ENCODE measurements at places on chromosomes 11 and 22.

DNA sequence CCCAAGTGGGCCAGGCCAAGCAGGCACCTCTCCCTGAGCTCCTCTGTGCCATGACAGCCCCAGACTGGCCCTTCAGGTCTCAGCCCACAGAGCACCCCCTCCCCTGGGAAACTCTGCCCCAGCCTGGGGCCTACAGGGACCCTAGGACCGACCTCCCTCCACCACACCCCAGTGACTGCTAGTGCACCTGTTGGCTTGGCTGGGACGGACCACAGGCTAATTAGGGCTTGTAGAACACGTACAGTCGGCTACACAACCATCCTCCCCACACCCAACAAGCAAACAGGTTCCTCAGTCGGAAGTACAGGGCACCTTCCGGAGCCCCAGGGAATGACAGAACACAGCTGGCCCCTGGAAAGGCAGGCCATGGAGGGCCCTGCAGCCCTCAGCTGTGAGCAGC lies 4.3 kb downstream of the SBF1 start:
- no peak for DNase-seq

DNA sequence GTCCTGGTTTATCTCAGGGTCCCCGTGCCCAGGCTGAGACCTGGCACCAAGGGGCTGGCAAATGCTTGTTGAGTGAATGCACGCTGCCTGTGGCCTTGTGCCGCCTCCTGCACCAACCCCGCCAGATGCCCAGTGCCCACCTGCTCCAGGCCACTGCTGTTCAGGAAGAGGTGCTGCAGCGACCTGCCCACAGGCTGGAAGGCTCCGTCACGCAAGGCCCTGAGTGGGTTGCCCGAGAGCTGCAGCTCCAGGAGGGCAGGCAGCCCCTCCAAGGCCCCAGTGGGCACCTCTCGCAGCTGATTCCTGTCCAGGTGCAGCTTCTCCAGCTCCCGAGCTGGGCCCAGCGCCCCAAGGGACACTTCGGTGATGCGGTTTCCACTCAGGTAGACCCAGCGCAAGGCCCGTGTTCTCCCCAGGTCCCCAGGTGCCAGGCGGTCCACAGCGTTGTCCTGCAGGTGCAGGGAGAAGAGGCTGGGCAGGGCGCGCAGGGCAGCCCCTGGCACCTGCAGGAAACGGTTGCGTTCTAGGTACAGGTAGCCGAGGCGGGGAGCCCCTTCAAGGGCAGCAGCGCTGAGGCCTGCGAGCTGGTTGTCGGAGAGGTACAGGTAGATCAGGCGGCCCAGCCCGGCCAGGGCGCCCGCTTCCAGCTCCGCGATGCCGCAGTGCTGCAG lies 3.6 kb downstream of the CHADL start:
- no peak for DNase-seq

- DNase-seq = no peak
These were observed 11.7 kb downstream of the MAFF start for GRCh38 chr22:38213319-38213989.

DNA sequence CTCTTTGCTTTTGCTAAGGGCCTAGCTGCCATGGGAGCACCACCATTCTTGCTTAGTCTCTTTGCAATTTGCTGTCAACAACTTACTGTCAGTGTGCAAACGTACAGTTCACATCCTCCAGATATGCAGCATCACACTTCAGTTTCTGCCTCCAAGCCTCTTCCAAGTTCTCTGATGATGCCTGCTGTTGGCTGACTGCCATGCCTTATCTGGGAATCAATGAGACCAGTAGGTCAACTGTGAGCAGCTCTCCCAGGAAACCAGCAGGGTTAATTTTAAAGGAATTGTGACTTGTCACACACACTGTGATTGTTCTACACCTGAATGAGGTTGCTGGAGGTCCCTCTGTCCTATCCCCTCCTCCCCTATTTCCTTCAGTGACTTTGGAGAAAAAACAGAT lies 56.0 kb downstream of the COPB1 start:
- DNase-seq = no peak

- DNase-seq = no peak
These were observed 46.8 kb upstream of the SPATA19 start for GRCh38 chr11:133892126-133892525.

- DNase-seq = no peak
These were observed 1.4 kb downstream of the TRIM34 start for GRCh38 chr11:5626196-5626595.

DNA sequence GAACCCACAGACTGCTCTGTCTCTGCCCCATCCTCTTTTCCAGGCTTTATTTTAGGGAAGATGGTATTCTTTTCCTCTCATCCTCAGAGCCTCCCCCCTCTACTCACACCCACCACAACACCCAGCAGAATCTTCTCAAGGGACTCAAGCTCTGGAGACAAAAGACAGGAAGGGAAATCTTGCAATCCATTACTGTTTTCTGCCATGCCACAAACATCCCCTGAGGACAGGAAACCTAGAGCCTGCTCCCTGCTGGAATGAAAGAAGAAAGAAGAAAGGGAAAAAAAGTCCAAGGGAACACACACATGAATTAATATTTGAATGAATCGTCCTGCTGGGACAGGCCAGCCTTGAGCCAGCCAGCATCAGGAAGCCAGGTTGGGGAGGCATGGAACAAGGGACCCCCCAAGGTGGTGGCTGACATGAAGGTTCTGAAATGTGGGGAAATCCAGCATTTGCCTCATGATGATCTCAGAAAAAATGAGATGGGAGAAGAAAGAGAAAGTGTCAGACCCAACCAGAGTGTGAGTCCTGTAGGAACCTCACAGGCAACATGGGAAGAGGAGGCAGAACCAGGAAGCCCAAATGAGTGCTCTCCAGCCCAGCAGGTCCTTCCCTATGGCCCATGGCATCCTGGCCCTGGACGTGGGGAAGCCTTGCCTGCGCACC lies 34.0 kb downstream of the SLCO2B1 start:
- DNase-seq = no peak

- DNase-seq = no peak
These were observed 213.5 kb downstream of the CTTN start for GRCh38 chr11:70611821-70612220.

- no peak for DNase-seq
These were observed 13.6 kb downstream of the BCR start for GRCh38 chr22:23193882-23194281.

DNA sequence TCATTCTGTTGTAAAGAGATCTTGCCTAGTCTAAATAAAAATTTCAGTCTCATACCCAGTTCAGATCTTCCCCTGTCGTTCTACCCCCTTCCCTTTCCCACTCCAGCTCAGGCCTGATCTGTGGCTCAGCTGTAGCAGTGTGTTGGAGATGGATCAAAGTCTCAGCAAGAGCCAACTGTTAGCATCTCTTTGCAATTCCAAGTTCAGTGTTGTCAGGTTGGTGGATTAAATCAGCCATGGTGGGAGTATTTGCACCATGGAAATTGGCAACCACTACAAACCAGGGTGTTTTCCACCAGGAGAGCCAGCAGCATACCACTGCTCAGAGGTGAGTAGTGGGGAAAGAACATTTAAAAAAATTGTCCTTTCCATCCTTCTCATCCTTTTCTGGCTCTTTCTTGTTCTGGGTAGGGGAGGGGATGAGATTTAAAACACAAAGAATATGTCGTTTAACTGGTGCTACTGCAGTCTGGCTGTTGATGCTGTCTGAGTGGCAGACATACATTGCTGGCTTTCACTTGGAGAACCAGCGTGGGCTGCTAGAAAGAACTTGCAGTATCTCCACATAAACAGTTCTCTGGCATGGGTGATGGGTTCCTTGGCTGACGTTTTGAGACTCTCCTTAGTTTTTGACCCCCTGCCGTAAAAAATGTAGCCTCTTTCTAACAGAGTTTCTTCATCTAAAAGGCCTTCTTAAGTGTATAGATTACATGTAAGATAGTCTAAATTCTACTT lies 514.1 kb downstream of the RAB38 start:
- DNase-seq = no peak

DNA sequence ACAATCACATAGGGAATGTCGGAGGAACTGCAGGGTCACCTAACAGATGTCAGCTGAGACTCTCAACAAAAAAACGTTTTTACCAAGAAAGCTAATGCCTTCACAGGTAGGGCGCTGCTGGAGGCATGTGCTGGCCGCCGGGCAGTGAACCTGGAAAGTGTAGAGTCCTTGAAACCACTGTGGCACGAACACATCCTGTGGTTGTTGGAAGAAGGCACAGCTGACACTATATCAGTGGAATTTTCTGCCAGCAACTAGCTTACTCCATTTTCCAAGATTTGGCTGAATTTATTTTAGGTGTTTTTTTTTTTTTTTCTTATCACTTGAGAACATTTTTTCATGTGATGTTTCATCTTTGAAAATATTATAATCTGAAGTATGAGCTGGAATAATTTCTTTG lies 14.2 kb downstream of the TRMU start:
- no peak for DNase-seq

- no peak for DNase-seq
These were observed 995 bp downstream of the TMEM134 start for GRCh38 chr11:67468056-67468455.

All from activated CD4-positive, alpha-beta T cell treated with anti-CD3 and anti-CD28 coated beads, Interleukin-2, amount 50 U/mL, for 4 hours (primary cell).